ENCODE measurements at places on chromosomes 2 and 18. TPM values are rescaled to one million over a fixed set of nuclear protein-coding genes. Genes with fewer than 3 reads are reported as not detected.

DNA sequence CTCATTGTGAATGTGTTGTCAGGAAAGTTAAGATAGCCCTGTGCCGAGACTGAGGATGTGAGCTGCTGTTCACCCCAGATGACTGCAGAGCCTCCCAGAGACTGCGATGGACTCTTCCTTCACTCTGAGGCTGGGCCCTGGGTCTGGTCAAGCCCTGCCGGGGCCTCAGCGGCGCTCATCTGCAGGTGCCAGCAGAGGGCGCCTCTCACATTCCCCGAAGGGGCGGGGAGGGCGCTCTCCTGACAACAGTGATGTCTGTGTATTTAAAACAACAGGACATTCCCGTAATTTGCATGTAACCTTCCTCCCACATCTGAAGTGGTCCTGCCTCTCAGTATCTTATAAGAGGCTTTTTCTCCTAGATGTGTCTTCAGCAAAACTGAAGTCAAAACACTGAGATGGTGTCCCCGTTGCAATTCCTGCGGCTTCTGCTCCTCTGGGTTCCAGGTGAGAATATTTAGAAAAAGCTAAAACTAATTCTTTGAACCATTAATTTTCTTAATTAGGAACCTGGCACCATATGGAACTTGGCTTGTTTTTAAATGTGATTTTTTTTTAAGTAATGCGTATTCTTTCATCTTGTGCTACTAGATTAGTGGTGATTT lies 1377.9 kb downstream of the RPIA start:
- no peak for DNase-seq

The SLC16A14 gene
- polyA plus RNA-seq: 5.5 TPM

GRCh38 chr18:56563568-56563967 lies 74.8 kb downstream of the TXNL1 start:
- no peak for DNase-seq

GRCh38 chr2:172428832-172429210 lies 1.4 kb downstream of the ITGA6 start:
- DNase-seq: no peak

DNA sequence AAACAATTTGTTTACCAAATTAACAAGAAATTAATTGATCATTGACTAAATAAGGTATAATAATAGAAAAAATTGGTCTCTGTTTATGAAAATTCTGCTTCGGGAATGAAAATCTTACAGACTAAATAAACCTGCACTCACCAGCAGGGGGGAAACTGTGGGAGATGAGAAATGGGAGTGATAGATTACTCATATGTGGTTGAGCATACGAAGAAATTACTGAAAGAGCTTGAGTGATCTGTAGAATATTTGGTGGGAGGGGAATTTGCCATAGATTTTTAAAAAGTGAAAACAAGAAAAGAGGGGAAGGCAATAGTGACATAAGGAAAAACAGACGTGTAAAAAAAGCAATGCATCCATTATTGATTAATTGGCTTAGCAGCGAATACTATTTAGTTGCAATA lies 2.2 kb downstream of the HMSD start:
- DNase-seq: no peak

The NPHP1 gene
- polyA plus RNA-seq: 15.8 TPM

DNA sequence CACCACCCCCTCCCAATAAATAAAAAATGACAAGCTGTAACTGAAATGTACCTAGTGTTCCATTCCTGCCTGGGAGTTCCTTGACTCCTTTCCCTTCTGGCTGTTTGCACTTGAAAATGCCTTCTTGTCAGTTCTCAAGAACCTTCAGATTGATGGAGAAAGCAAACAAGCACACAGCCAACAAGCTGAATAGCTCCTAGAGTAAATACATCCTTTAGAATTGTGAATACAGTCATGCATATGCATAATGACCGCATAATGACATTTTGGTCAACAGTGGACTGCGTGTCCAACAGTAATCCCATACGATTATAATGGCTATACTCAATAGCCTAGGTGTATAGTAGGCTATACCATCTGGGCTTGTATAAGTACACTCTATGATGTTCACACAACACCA lies 97.0 kb downstream of the LYPD6 start:
- no peak for DNase-seq

DNA sequence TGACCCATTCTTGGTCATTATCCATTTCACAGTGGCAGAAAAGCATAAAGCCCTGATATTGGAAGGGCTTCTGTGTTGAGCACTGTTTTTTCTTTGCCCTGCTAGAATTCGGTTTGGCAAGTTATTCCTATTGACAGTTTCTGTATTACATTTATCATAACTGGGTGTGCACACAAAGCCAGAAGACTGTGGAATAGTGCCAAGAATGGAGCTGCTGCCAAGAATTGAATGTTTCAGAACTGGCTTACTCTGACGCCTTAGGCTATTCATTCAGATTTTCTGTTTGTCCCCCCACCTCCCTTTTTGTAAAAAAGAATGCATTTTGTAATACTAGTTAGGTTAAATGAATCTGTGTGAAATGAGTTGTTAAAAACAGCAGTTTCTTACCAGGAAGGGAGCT lies 12.7 kb downstream of the KDM3A start:
- no peak for DNase-seq

DNA sequence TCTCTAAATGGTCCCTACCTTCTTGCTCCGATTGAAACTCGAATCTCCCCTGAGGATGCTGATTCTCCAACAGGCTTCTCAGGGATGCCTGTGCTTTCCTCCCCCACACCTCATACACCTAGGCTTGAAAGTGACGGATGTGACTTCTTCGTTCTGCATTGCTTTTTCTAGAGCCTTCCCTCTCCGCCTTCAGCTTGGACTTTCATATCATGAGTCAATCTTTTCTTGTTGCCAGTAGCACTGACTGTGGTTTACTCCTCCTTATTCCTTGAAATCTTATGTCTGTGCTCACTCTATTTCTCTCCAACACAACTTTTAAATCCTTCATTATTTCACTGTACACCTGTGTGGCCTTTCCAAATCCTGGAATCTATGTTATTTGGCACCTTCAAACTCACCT lies 451.4 kb downstream of the TMX3 start:
- DNase-seq: no peak

- no peak for DNase-seq
Observed at GRCh38 chr2:24509840-24510239, 18.8 kb downstream of the NCOA1 start.

The LDLRAD4 gene
- 11.6 TPM for polyA plus RNA-seq

DNA sequence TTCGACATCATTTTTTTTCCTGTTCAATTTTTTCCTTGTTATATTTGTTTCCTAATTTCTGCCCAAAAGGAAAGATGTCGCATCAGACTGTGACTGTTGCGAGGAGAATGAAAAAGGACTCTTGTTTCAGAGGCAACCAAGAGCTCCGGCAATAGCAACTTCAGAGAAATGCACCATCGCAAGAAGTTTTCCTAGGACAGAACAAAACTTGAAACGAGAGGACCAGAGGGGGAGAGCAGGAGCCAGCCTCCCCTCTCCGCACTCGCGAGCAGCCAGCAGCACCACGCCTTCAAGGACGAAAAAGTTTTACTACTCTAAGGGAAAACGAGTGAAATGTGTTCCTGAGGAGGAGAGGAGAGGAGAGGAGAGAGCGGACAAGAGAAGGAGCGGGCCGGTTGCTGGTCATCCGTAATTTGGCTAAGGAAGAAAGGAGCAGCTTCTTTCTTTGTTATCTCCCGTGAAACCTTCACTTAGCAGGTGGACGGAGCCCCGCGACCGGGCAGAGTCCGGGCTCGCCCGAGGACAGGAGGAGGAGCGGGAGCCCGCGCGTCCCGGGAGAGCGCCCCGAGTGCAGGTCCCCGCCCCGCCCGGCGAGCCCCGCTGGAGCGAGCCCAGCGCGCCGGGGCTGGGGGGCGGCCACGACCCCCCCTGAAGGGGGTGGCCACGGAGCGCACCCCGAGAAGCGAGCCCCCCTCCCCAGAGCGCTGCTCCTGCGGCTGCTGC lies 744 bp downstream of the POU3F3 start:
- DNase-seq: no peak

DNA sequence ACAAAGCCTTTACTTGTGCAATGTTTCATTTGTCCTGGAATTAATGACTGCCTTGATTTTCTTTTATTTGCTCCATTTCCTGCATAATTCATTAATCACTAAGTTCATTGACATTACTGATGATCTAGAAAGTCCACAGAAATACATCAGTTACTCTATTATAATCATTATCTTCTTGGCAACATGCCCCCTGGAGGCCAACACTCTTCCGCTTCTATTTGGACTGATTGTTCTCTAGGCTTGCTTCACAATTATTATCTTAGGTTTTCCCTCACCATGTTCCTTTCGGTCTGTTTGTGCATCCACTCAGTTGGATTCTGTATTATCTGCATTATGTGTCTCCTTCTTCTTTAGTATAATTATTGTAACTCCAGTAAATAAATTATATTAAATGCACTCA lies 461.0 kb upstream of the CDH2 start:
- no peak for DNase-seq

GRCh38 chr18:42028247-42028832 lies 73.3 kb downstream of the PIK3C3 start:
- DNase-seq: no peak

DNA sequence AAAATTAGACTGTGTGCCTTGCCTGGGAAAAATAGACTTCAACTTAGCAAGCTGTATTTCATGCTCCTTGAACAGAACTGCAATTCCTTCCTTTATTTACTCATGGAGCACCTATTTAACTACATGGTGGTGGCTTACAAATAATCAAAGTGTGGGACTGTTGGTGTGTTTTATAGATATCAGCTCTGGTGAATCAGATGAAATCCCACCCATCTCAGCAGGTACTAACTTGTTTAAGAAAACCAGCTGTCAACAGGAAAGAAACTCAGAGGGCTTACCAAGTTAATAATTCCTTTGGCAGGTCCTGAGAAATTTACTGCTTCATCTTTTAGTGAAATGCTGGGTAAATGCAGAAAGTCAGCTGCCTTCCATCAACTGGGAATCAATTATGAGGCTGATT lies 830.6 kb downstream of the SLC4A3 start:
- DNase-seq: no peak

DNA sequence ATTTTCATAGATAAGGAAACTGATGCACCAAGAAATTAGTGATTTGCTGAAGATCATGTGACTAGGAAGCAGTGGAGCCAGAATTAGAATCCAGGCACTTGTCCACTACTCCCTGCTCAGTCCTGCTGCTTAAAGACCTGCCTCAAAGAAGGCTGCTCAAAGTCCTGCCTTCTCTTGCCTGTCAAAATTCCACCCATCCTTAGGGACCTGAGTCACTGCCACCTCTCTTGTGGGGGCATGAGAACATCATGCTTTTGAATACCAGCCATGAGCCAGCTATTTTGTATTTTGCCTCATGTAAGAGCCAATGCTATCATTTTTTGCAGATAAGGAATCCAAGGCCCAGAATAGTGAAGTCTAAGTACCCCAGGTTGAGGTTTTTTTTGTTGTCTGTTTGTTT lies 47.1 kb downstream of the DDX1 start:
- no peak for DNase-seq

The RTP5 gene
- not detected for polyA plus RNA-seq

- DNase-seq: no peak
Observed at GRCh38 chr18:21513292-21513691, 87.2 kb downstream of the ESCO1 start.

GRCh38 chr2:211487733-211488132 lies 931.3 kb downstream of the CPS1 start:
- no peak for DNase-seq

DNA sequence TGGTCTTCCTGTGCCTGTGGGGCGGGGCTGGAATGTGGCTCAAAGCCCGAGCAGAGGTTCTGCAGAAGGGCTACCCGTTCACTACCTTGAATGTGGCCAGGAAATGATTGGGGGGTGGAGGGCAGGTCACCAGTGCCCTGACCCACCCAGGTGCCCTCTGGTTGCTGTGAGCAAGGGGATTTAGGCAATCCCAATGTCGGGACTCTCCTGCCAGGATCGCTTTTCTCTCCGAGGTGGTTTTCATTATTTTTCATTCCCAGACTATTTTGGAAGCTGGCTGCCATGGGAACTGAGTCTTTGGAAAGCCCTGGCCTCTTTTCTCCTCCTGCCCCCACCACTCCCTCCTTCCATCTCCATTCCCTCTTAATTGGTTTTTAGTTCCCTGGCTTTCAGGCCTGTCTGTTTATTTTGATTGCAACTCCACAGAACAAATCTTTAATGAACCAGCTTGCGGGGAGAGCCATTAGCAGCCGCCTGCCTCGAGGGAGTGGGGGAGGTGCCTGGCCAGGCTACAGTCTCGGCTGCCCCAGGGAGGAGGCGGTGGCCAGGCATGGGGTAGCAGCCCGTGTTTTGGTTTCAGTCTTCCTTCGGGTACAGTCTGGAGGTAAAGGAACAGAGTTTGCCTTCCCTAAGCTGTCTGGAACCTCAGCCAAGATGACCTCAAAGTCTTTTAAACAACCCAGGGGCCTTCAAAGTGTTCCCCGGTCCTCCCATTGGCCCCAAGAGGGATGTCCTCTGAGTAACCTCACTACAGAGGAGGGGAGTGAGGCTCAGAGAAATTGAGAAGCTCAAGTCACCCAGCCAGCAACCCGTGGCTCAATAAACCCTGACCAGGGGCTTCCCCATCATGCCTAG lies 114.4 kb upstream of the HAAO start:
- no peak for DNase-seq

The NFU1 gene
- 64.6 TPM for polyA plus RNA-seq

The LGALSL gene
- polyA plus RNA-seq: 40.6 TPM

DNA sequence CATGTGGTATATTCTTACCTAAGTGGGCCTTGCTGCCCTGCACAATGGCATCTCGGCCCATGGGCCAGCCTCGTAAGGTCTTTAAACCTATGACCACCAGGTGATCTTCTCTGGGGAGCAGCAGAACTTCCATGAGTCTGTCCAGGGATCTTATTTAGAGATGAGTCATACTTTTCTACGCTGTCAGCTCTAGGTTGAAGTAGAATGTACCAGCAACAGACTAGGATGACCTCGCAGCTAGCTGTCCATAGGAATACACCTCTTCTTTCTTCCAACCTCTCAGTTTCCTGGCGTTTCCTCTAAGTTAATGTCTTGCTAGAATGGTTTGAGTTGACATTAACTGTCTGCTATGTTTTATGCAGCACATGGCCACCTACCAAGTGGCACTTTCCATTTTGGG lies 15.6 kb upstream of the CXCR4 start:
- DNase-seq: no peak

DNA sequence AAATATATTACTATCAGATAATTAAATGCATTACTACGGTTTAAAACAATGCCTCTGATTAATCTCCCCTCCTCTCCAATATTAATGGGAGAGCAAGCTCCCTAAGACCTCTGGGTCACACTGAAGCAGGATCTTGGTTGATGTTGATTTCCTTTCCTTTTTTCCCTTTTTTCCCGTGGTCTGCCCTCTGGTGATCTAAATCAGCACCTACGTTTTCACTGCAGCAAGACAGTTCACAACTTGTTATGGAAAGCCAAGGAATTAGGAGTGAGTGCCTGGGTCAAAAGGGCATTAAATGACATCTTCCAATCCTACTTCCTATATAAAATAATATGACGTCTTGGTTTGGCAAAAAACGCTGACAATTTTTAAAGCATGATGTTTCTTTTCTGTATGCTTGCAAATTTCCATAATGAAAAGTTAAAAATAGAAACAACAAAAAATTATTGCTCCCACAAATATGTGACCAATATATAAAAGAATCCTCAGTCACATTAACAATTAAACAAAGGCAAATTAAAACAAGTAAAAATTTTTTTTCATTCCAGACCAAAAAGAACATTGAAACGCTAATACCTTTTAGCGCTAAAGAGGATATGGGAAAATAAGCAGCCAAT lies 7.9 kb upstream of the CFAP36 start:
- DNase-seq: no peak
